Breast epithelium (tissue), 4 donors: ENCODE measurements at places on chromosomes 12 and 14. TPM values are rescaled to one million over a fixed set of nuclear protein-coding genes. Genes with fewer than 3 reads are reported as not detected.

GRCh38 chr12:13377698-13378097, 181.2 kb downstream of the EMP1 start:
- H3K4me3 ChIP-seq, result no peak overlapping the region
- H3K27me3 ChIP-seq, result no peaks in the 10 kb centered on the region
- no peak for DNase-seq
- H3K36me3 ChIP-seq, result no peaks in the 10 kb centered on the region
- no peaks in the 10 kb centered on the region for H3K4me1 ChIP-seq

- H3K27me3 ChIP-seq, result no peaks in the 10 kb centered on the region
- no peak overlapping the region for H3K27ac ChIP-seq
- no peak overlapping the region for H3K4me3 ChIP-seq
- DNase-seq, result no peak
- H3K36me3 ChIP-seq, result no peaks in the 10 kb centered on the region
Measured at GRCh38 chr12:70194076-70194475, 49.2 kb upstream of the CNOT2 start.

DNA sequence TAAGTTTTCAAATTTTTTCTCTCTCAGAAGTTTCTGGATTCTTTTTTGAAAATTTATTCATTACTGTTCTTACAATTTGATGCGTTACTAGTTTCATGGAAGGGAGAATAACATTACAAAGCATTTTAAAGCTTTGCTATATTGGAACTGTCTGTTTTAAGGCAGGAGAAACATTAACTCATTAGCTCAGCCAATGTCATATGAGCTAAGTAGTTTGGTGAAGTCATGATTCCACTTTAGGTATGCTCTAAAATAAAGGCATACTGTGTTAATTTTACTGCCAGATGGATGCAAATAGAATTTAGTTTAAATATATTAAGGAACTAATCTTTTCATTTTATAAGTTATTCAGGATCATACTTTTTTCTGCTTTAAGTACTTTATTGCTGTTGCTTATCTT, 46.0 kb downstream of the ARID2 start:
- no peak for DNase-seq
- H3K27ac ChIP-seq, result no peak overlapping the region
- no peaks in the 10 kb centered on the region for H3K36me3 ChIP-seq
- H3K4me3 ChIP-seq, result no peak overlapping the region

The CLEC6A gene
- total RNA-seq, result not detected

DNA sequence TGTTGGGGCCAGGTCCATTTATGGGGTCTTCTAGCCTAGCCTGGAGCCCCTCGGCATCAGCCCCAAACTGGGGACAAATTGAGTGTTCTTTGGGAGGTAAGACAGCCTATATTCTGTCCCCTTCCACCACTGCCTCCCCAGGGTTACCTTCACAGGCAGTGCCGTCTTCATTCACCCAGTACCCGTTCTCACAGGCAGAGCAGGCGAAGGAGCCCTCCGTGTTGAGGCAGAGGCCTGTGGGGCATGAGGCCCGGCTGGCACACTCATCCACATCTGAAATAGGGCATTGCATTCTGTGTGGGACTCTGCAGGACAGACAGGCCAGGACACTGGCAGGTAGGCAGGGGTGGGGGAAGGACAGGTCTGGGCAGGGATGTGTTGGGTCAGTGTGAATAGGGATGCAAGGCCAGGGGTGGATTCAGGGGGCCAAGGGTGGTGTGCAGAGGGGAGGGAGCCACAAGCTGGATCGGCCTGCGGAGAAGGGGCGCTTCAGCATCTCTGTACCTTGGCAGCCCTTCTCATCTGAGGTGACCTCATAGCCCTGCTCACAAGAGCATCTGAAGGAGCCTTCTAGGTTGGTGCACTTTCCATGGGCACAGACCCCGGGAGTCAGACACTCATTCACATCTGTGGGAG, 16.1 kb downstream of the ISCA2 start:
- H3K27me3 ChIP-seq, result no peaks in the 10 kb centered on the region
- H3K27ac ChIP-seq, result no peak overlapping the region
- no peak overlapping the region for H3K4me3 ChIP-seq
- no peak for DNase-seq
- H3K4me1 ChIP-seq, result peaks cover 8% of the 10 kb centered on the region

DNA sequence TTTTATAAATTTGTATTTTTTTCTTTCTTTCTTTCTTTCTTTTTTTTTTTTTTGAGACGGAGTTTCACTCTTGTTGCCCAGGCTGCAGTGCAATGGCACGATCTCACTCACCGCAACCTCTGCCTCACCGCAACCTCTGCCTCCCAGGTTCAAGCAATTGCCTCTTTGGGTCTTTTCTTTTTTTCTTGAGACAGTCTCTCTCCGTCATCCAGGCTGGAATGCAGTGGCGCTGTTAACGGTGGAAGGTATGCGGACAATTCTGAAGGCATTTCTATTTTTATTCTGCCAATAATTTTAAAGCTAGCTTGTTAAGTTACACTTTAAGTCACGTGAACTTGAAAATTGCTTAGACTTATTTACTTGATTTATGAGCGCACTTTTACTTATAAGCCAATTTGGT, 8.8 kb upstream of the PHC1 start:
- no peak overlapping the region for H3K27ac ChIP-seq
- H3K4me1 ChIP-seq, result no peaks in the 10 kb centered on the region
- H3K4me3 ChIP-seq, result no peak overlapping the region
- H3K36me3 ChIP-seq, result no peaks in the 10 kb centered on the region
- H3K27me3 ChIP-seq, result no peaks in the 10 kb centered on the region

The ADGRD1 gene
- 11.6 TPM for total RNA-seq

DNA sequence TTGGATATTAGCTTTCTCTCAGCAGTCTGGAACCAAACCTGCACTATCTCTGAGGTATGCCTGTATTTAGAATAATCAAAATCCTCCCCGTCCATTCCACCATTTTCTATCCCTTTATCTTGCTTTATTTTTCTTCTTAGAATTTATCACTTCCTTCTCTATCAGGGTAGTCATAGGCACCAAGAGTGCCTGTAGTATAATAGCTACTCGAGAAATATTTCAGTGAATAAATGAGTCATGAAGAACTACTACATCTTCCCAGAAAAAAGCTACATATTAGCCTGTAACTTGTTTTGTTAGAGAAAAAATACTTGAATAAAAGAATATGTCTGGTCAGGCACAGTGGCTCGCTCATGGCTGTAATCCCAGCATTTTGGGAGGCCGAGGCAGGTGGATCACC, 4.3 kb downstream of the SLC2A14 start:
- no peaks in the 10 kb centered on the region for H3K4me1 ChIP-seq
- no peaks in the 10 kb centered on the region for H3K36me3 ChIP-seq
- no peak overlapping the region for H3K27ac ChIP-seq
- H3K27me3 ChIP-seq, result no peaks in the 10 kb centered on the region

- no peak for DNase-seq
- no peaks in the 10 kb centered on the region for H3K27me3 ChIP-seq
- H3K27ac ChIP-seq, result no peak overlapping the region
- no peak overlapping the region for H3K4me3 ChIP-seq
Measured at GRCh38 chr14:23518709-23519108, 32.9 kb downstream of the ZFHX2 start.

DNA sequence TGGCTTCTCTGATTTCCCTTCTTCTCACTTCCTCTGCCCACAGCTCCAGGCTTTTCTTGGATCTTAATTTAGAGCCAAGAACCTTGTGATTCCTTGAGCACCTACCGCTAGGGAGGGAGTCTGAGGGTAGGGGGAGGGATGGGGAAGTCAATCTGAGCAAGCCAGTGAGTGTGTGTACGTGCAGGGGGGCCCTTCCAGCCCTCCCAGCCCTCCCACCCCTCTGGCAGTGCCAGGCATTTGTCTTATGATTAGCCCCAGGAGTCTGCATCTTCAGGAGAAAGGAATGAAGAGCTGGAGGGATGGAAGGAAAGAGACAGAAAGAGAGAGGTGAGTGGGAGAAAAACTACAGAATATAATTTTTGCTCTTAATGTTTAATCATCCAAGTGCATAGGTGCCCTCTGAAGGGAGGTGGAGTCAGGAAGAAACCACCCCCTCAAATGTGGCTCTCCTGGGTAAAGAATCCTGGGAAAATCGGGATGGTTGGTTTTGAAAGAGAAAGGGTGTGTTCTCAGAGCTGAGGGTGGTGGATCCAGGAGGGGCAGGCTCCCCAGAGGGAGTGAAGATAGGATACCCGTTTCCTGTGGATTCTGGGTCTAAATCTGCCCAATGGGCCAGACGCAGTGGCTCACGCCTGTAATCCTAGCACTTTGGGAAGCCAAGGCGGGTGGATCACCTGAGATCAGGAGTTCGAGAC, 2.1 kb downstream of the PIANP start:
- no peak for DNase-seq
- no peaks in the 10 kb centered on the region for H3K36me3 ChIP-seq
- no peak overlapping the region for H3K27ac ChIP-seq
- H3K27me3 ChIP-seq, result peaks cover 64% of the 10 kb centered on the region
- no peak overlapping the region for H3K4me3 ChIP-seq
- H3K4me1 ChIP-seq, result no peaks in the 10 kb centered on the region

The CFAP251 gene
- total RNA-seq, result 4.8 TPM

The SLC39A2 gene
- 0.59 TPM for total RNA-seq

- no peaks in the 10 kb centered on the region for H3K36me3 ChIP-seq
- H3K27me3 ChIP-seq, result no peaks in the 10 kb centered on the region
- peak overlapping the region; percentile 40 for H3K27ac ChIP-seq
- peaks cover 29% of the 10 kb centered on the region for H3K4me1 ChIP-seq
- no peak overlapping the region for H3K4me3 ChIP-seq
Measured at GRCh38 chr12:124543052-124543589, 24.3 kb downstream of the NCOR2 start.

DNA sequence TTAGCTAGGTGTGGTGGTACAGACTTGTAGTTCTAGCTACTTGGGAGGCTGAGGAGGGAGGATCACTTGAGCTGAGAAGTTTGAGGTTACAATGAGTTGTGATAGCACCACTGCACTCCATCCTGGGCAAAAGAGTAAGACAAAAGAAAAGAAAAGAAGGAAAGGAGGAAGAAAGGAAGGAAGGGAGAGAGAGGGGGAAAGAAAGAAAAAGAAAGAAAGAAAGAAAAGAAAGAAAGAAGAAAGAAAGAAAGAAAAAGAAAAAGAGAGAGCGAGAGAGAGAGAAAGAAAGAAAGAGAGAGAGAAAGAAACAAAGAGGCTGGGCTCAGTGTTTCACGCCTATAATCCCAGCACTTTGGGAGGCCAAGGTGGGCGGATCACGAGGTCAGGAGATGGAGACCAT, 10.3 kb upstream of the GNPTAB start:
- H3K36me3 ChIP-seq, result no peaks in the 10 kb centered on the region
- H3K4me1 ChIP-seq, result no peaks in the 10 kb centered on the region
- no peaks in the 10 kb centered on the region for H3K27me3 ChIP-seq

The JAG2 gene
- total RNA-seq, result 15.4 TPM

DNA sequence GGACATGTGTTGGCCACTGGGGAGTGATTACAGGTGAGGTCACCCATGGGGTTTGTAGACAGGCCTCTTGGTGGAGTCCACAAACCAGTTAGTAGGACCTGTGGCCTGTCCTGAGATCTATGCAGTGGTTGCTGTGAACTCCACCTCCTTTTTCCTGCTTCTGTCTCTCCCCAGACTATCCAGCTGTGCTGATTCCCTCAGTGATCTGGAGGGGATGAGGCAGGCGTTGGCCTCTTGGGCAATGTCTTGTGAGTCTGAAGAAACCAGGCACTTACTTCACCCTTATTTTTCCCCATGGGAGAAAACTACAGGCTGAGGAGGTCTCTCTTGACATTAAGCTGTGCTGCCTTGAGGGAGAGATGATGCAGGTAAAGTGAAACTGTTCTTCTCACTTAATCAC, 257.2 kb upstream of the PRICKLE1 start:
- no peak overlapping the region for H3K27ac ChIP-seq
- H3K4me3 ChIP-seq, result no peak overlapping the region
- H3K27me3 ChIP-seq, result no peaks in the 10 kb centered on the region
- H3K4me1 ChIP-seq, result no peaks in the 10 kb centered on the region

- H3K27me3 ChIP-seq, result no peaks in the 10 kb centered on the region
- no peaks in the 10 kb centered on the region for H3K36me3 ChIP-seq
- no peak for DNase-seq
Measured at GRCh38 chr12:27366621-27367020, 34.0 kb downstream of the BMAL2 start.

DNA sequence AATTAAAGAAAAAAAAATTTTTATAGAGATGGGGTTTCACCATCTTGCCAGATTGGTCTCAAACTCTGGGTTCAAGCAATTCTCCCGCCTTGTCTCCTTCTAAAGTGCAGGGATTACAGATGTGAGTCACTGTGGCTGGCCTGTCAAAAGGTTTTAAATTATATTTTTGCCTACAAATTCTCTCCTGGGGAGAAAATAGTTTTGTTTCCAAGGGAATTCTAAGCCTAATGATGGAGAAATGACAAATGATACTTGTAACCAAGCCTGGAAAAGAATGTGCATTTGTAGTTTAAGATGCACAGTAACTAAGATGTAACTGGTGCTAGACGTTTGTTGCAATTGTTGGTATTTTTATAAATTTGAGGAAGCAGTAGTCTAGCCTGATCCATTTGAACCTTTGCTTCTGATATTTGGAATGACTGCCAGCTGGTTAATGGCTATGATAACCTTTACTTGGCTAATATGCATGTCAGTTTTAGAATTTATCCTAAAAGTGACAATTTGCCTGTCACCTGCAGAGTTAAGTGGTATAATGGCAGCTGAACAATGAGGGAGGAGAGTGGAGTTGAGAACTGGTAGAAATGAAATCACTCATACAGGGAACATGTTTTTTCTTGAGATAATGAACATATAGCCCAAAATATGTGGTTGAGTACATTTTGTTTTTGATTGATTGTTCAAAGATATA, 148.0 kb downstream of the FUT8 start:
- H3K4me3 ChIP-seq, result no peak overlapping the region
- H3K4me1 ChIP-seq, result no peaks in the 10 kb centered on the region
- no peak for DNase-seq
- H3K36me3 ChIP-seq, result no peaks in the 10 kb centered on the region
- H3K27ac ChIP-seq, result no peak overlapping the region

The HSPA2 gene
- total RNA-seq, result 17.9 TPM

GRCh38 chr12:3881281-3881950, 8.2 kb upstream of the PARP11 start:
- no peaks in the 10 kb centered on the region for H3K36me3 ChIP-seq
- H3K27ac ChIP-seq, result no peak overlapping the region
- H3K4me3 ChIP-seq, result no peak overlapping the region

DNA sequence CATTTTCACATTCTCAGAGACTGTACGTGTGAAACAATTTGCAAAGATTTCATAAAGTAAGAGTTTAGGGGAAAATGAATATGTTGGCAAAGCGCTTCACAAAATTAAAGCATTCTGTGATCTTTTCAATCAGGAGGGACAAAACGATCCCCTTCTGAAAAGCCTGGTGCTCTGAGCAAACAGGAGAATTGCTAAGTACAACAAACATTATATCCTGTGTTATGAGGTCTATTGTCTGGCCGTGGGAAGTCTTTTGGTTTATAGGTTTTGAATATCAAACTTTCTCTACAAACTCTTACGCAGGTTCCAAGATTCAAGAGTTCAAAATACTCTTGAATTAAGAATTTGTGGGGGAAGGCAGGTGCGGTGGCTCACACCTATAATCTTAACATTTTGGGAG, 7.2 kb upstream of the FOXN3 start:
- no peak overlapping the region for H3K4me3 ChIP-seq
- no peaks in the 10 kb centered on the region for H3K27me3 ChIP-seq
- peaks cover 3% of the 10 kb centered on the region for H3K4me1 ChIP-seq
- no peaks in the 10 kb centered on the region for H3K36me3 ChIP-seq
- no peak overlapping the region for H3K27ac ChIP-seq
